Left lung (tissue), 14 donors: ENCODE measurements at places on chromosomes 6 and 20. TPM values are rescaled to one million over a fixed set of nuclear protein-coding genes. Genes with fewer than 3 reads are reported as not detected.

IPCEF1 gene
- 5.2 TPM for polyA plus RNA-seq

BMP7 gene
- 15.8 TPM for polyA plus RNA-seq

SLC17A9 gene
- 3.6 TPM for polyA plus RNA-seq

C20orf204 gene
- polyA plus RNA-seq, result 1.2 TPM

SOX18 gene
- 11.9 TPM for polyA plus RNA-seq

POM121L2 gene
- not detected for polyA plus RNA-seq

VARS2 gene
- 54.3 TPM for polyA plus RNA-seq

TNXB gene
- polyA plus RNA-seq, result 22.9 TPM

DEFB127 gene
- not detected for polyA plus RNA-seq

WFDC13 gene
- polyA plus RNA-seq, result not detected

OR2H2 gene
- 0.10 TPM for polyA plus RNA-seq

ACTR5 gene
- 11.6 TPM for polyA plus RNA-seq

DNA sequence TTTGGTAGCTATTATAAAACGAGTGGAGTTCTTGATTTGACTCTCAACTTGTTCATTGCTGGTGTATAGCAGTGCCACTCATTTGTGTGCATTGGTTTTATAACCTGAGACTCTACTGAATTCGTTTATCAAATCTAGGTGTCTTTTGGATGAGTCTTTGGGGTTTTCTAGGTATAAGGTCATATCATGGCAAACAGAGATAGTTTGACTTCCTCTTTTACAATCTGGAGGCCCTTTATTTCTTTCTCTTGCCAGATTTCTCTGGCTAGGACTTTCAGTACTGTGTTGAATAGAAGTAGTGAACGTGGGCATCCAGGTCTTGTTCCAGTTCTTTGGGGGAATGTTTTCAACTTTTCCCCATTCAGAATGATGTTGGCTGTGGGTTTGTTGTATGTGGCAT lies 38.8 kb downstream of the SUMO4 start:
- no peak for DNase-seq

GRCh38 chr20:58054780-58055373 lies 173.6 kb downstream of the ANKRD60 start:
- DNase-seq, result peak; percentile 83

DNA sequence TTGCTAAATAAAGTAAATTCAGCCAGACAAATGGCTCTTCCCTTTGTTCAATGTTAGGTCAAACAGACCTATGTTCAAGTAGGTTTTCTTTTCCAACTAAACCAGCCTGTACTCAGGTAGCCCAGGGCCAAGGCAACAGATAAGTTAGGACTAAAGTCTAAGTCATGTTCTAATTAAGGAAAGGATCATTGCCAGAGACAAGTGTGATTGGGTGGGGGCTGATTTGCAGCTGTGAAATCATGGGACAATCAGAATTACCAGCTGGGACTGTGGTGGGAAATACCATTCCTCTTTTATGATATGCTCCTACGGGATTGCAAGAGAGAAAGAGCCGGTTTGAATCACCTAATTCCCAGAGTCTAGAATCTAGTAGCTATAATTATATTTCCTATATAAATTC lies 4.2 kb upstream of the FBXO30 start:
- no peak for DNase-seq

GRCh38 chr6:42729731-42730130 lies 7.3 kb upstream of the PRPH2 start:
- DNase-seq, result no peak

- DNase-seq, result no peak
Measured at GRCh38 chr6:83292900-83293843, 100.0 kb downstream of the RWDD2A start.

DNA sequence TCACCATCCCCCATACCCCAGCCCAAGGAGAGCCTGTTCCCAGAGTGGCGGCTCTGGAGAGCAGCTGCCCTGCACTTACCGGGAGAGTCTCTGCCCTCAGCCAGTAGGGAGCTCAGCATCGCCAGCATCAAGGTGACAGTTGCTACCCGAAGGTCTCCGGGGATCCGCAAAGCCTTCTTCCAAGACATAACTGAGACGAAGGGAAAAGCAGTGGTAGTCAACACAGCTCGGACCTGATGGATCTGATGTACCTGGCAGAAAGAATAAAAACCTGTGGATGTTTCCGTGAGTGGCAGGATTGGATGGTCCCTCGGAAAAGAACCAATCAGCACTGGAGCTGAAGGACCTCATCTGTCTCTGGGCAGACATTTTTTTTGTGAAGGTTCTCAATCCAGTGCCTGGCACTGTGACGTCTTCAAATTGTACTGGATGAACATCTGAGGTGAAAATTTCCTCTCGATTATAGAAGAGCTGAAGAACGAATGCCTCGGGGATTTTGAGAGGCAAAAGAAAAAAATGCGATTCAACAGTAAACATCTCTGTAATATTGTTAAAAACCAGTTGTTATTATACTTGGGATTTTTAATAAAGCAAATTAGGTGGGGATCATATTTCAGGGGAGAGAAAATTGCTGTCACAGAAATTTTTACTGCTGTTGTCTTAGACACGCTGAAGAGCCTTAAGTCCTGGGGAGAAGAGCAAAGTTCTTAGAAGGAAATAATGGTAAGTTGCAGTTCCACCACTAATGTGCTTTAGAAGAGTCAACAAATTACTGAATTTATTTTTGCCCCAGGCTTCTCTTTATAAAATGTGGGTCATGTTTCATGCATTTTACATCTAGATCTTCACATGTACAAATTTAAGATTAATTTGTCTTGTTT lies at the start of gene HLA-DQB1:
HLA-DQB1 (minus strand) TSS at position 238 of the 881 bp plus-strand sequence; CDS start at position 188, 50 bp downstream.
- no peak for DNase-seq

DNA sequence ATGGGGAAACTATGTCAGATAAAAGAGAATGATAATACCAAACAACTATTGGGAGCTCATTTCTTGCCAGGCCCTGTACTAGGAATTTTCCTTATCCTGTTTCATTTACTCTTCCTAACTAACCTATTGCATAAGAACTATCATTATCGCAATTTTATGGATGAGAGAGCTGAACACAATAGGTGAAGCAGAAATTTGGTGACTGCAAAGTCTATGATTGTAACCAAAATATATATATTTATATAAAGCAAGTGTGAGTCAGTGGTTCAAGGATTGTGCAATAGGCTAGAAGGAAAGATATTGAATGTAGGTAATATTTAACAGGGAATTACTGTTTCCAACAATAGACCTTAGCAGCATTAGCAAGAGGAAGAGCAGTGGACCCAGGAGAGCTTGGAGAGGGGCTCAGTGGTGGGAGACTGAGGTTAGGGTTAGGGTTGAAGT lies 181.1 kb upstream of the TENT5A start:
- DNase-seq, result no peak

- peak; percentile 89 for DNase-seq
Measured at GRCh38 chr20:52529826-52530225, 338.2 kb upstream of the ZFP64 start.

- DNase-seq, result no peak
Measured at GRCh38 chr6:151142676-151143075, 97.1 kb upstream of the AKAP12 start.

GRCh38 chr6:10422737-10423034 lies 7.8 kb upstream of the TFAP2A start:
- no peak for DNase-seq

- peak; percentile 80 for DNase-seq
Measured at GRCh38 chr20:59006864-59007664, at the start of gene CTSZ. CTSZ (minus strand) TSS chr20:59007254; CDS start chr20:59007128, 126 bp downstream.

- DNase-seq, result peak; percentile 87
Measured at GRCh38 chr20:43583982-43584432, 6.7 kb upstream of the IFT52 start.

- DNase-seq, result no peak
Measured at GRCh38 chr6:67880939-67881705, 754.0 kb upstream of the ADGRB3 start.

DNA sequence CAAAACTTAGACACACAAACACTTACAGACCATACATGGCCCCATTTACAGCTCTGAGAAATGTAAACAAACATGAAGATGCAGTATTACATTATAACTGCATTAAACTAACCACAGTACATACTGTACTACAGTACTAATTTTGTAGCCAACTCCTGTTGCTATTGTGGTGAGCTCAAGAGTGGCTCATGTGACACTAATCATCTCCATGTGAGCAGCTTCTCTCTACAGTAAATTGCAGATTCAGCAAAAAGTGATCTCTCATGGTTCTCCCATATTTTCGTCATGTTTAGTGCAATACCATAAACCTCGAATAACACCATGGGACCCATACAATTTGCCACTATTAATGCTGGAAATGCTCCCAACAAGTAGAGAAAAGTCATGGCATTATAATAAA lies 860.4 kb downstream of the EPHA7 start:
- no peak for DNase-seq

DNA sequence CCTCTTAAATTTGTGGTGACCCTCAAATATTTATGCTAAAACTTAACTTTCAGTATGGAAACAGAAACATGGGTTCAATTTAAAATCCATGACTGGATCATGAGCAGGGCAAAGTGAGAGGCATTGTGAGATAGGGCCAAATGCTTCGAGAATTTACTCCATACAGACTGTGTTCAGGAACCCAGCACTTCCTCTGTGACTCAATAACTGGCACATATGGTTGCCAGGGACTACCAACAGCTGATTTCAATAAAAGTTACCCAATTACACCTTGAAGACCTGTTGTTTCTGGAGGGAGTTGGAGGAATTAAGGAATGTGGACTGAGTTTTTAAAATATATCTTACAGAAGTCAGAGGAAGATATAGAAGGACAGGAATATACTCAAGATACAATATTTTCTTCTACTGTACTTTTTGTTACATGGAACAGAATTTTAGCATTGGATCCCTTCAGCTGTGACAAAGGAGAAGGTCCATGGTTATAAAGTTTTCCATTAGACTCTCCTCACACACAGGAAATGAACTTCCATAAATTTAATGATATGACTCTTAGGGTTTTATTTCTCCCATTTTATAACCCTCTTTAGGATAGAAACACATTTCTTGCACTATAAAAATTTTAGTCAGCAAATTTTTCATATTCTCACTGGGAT lies 258.5 kb downstream of the KHDC1L start:
- no peak for DNase-seq

DNA sequence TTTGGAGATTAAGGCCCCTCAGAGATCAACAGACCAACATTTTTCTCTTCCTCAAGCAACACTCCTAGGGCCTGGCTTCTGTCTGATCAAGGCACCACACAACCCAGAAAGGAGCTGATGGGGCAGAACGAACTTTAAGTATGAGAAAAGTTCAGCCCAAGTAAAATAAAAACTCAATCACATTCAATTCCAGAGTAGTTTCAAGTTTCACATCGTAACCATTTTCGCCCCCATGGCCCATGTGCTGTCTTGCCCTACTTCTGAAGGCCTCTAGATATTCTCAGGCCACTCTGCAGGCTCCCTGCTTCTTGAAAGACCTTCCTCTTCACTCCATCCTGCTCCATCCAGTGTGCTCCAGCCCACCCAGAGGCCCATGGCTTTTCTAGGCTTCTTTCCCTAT lies 4.2 kb downstream of the IL17A start:
- DNase-seq, result no peak

GRCh38 chr20:23242556-23243180 lies 107.9 kb upstream of the NXT1 start:
- no peak for DNase-seq

GRCh38 chr20:50916257-50916656 lies 15.0 kb downstream of the ADNP start:
- no peak for DNase-seq

GRCh38 chr20:20531283-20531682 lies 163.4 kb downstream of the INSM1 start:
- no peak for DNase-seq

- DNase-seq, result no peak
Measured at GRCh38 chr6:116424001-116424400, 37.2 kb upstream of the CALHM6 start.

DNA sequence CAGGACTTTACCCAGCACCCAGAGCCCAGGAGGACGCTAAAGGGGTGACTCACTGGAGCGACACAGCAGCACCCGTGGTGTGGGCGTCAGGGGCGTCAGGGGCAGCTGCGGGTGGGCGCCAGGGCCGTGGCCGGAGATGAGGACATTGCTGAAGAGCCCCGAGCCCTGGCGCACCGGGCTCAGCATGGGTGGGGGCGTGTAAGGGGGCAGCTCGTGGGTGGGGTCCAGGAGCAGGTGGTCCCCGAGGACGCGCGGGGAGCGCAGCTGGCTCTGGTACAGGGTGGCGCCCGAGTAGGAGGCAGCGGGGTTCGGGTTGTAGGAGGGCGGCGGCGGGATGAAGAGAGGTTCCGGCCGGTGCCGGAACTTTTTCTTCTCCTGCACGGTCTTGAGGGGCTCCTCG lies 41.6 kb upstream of the MRPS10 start:
- DNase-seq, result no peak

DNA sequence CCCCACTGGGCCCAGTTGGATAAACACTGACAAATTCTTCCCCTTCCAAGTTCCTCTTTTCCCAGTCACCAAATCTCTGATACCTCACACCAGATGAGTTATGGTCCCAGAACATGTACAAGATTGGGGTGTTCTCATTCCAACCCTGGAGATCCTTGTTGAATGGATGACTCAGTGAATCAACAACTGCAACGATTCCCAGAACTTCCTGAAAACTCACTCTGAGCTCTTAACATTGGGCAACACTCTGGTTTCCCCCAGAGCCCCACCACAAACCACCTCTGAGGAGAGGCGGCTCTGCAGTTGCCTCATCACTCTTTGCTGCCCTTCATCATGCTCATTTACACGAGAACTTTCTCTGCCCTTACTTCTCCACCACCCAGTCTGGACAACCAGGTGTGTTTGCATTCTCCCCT lies 115.2 kb downstream of the MRPL14 start:
- DNase-seq, result peak; percentile 65

- DNase-seq, result no peak
Measured at GRCh38 chr6:108068618-108069017, 5.9 kb downstream of the OSTM1 start.

GRCh38 chr6:170268216-170269129 lies 22.4 kb downstream of the DLL1 start:
- DNase-seq, result no peak

GRCh38 chr6:40903456-40903855 lies 135.6 kb downstream of the UNC5CL start:
- DNase-seq, result no peak

GRCh38 chr6:108795814-108796213 lies 52.4 kb upstream of the ARMC2 start:
- no peak for DNase-seq

DNA sequence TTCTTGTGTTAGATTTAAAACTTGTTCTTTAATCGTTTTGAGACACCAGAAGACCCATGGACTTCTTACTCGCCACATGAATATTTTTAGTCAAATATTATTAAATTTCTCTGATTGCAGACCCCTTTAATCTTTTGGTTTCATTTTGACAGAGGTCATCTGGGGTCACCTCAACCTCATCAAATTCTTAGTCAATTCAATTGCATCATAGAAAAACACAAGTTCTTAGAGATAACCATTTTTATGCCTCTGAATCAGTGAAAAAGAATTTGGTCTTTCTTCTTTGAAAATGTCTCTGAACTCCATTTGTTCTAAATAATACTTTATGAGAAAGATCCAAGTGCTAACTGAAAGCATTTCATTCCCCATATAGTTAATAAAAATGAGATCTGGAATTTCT lies 55.2 kb upstream of the CBLN4 start:
- DNase-seq, result no peak

DNA sequence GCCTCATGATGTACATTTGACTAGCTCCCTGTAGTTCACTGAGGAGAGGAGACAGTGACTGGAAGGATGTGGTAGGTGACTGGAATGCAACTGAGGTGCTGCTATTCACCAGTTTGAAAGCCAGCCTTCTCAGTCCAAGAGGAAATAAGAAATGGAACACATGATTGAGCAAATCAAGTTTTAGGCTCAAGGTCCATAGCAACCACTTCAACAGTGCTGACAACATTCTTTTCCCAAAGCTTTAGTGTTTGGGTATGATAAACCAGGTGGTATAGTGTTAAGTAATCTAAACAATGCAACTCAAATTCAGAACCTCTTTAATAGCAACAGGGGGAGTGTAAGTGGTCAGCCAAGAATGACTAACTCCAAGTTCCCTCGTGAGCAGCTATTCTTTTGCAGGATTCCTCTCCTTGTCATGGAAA lies 9.2 kb downstream of the ZHX3 start:
- DNase-seq, result no peak
